ENCODE measurements at places on chromosomes 2 and 18.

- no peak for DNase-seq
These were observed 17.0 kb downstream of the TOGARAM2 start for GRCh38 chr2:28997847-28998735.

DNA sequence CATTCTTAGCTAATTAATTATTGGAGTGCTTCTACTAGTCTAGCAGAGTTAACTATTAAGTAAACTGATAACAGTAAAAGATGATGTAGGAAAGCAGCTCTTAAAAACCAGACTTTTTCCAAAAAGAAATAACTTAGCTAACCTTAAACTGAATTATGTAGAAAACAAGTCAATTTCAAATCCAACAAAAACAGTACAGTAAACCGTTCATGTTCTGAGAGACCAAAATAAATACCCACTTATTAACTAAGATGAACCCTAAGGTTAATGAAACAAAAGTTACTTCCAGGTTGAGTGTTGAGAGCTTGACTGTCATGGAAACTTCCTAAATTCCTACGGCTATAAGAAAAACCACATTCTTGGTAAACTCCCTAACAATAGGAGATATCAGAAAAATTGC, 181.2 kb downstream of the PPP1R1C start:
- DNase-seq, result no peak

DNA sequence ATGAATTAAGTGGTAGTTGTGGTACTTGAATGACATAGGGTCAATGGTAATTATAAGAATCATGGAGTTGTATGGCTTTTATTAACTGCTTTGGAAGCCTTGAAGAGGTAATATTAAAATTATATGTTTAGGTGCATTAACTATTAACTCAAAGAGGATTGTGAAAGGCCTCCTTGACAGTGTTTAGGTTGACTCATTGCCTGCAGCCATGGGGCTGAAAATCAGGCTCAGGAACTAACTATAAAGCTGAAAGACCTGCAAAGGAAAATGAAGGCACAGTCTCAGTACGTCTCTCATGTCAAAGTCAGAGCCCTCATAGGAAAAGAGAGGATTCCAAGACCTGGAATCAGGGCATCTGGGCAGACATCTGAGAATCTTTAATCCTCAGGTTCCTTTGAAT, 31.0 kb downstream of the CACNB4 start:
- no peak for DNase-seq

GRCh38 chr2:43026426-43027096, 199.8 kb downstream of the ZFP36L2 start:
- no peak for DNase-seq

DNA sequence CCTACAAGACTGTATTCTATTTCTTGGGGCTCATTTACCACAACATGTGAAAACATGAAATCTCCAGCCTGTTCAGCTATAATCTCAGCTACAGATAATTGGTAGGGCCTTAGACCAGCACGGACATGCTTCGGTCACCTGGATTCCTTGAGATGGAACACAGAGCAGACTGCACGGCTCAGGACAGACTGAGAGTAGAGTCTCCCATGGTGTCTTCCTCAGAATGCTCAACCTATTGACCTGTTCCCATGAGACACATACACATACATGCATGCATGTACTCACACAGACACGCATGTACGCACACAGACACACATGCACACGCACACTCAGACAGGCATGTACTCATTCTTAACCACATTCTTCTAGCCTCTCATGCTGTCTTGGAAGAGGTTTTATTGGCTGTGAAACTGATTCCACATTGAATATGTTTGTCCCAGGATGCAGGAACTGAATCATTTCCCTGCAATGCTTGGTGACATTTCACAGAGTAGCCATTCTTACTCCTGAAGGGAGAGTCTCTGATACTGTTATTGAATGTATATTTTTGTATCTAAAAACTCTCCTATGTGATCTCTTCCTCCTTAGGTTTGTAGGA, 23.5 kb upstream of the BZW1 start:
- DNase-seq, result no peak

DNA sequence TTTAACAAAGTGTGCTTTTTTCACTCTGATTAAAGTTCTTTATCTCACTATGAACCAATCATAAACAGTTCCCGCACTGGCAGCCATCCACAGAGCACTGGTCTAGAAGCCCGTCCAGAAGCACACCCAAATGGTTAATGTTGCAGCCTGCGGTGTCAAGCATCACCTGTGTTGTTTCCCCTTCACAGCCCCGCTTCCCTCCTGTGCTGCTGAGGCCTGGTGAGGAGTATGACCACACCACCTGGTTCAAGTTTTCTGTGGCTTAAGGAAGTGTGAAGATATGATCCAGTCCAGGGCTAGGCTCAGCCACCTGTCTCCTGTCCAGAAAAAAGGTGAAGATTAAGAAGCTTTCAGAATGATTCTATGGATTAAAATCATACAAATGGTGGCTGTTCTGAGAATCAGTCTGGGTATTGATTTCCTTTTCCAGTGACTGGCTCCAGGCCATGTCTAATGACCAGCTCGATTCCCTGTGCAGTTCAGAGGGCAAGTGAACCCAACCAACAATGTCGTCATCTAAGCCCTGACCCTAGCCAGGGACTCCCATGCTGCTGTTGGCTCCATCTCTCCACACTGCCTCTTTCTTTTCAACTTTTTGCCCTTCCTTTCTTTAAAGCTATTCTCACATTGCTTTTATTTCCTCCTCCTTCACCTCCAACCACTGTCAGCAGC, 17.7 kb downstream of the SRSF7 start:
- no peak for DNase-seq

GRCh38 chr2:146950361-146950760, 894.5 kb upstream of the ACVR2A start:
- DNase-seq, result no peak

DNA sequence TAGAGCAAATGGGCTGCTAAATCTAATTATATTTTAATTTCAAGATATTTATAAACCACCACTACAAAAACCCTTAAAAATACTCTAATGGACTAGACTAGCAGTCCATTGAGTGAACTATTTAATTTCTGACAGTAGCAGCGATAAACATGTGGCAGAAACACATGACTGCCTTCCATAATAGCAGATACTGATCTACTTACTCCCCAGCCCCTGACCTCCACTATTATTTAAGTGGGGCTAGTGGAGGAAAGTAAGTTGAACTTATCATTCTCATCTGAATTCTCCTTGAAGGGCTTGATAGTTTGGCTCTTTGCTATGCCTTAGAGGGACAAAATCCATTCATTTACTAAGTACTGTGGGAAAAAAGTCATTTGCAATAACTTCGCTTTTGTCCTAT, 90.8 kb downstream of the TTN start:
- no peak for DNase-seq

DNA sequence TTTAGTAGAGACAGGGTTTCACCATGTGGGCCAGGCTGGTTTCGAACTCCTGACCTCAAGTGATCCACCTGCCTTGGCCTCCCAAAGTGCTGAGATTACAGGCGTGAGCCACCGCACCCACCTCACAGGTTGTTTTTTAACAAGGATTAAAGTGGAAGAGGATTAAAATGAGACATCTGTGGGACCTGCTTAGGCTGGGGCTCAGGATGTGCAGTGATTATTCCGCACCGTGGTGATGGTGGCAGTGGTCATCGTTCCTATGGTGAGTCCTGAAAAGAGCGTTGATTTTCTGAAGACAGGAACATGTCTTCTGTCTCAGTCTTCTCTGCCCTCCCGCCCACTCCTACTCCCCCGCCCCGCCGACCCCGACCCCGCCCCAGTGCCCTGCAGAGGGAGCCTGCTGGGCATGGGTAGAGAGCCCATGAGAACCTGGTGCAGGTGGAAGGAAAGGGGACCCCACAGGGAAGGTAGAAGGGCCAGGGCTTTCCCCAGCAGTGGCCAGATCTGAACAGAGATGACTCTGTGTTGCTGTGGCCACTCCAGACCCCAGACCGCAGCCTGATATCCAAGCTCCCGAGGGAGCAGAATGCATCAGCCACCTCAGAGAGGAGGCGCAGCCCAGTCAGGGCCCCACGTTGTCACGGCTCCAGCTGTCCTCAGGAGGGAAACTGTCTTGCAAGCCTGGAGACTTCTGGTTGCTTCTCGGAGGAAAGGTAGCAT, 34.5 kb upstream of the FOSL2 start:
- DNase-seq, result no peak

DNA sequence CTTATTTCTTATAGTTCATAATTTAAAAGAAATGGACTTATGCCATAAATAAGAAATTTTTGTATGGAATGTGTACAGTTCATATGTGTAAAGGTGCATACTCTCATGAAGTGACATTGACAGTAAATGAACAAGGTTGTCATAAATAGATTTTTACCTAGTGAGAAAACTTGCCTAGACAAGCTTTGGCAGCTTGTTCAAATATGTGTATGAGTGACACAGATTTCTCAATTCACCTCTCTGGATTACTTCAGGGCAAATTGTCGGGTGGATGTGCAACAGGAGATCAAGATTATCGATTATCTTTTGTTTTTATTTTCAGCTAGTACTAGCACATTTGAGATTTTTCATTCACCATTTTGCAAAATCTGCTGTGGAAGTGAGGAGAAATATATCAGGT, 758.1 kb upstream of the ACVR2A start:
- DNase-seq, result no peak

- DNase-seq, result no peak
These were observed 255.9 kb downstream of the NEDD4L start for GRCh38 chr18:58299936-58300335.

DNA sequence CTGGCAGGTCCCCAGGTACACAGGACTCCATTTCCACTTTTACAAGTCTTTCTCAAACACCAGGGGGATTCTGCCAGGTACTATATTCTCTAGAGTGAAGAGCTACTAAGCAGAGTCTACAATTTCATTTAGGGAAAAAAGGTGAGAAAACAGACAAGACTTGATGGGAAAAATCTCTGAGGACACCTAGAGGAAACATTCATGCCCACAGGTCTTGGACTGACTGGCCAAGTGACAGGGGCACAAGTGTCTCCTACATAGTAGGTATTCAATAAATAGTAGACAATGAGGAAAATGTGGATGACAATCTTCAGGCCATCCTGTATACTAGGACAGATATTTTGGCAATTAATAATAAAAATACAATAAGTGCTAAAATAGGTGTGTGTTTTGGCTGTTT, 228.6 kb downstream of the CLIP4 start:
- no peak for DNase-seq

DNA sequence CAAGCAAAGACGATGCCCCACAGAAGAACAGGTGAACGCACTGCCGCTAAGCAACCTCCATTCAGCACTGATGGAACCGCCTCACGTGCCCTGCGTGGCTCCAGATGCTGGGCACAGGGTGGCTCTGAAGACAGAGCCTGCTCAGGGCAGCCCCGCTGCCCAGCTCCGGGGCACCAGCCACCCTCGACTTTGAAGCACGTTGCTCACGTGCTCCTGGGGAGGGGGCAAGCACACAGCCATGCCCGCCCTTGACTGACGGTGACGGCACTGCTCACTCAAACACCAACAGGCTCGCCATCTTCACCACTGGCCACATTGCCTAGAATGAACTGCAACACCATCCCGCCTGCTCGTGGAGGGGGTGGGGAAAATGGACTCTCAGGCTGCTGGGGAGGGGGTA, 251.3 kb downstream of the HDAC4 start:
- DNase-seq, result no peak

- peak; percentile 63 for DNase-seq
These were observed 47.6 kb upstream of the IL1R1 start for GRCh38 chr2:102094917-102095316.

GRCh38 chr2:122028371-122029100, 273.1 kb downstream of the TSN start:
- peak; percentile 54 for DNase-seq

DNA sequence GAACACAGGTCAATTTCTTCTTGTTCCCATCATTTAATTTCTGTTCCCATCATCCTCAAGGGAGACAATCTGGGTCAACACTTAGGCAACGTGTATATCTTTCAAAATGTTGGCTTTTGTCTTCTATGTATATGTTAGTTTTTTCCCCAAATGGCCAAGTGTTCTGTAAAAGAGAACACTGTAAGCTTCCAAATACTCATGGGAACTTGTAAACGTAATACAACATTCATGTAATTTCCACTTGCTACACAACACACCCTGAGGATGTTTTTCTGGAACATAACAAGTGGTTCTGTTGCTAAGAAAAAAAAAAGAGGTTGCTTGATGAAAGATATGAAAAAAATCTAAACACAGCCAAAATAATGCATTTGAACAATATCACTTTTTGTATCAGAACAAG, 149.1 kb downstream of the ATAD2B start:
- DNase-seq, result no peak

DNA sequence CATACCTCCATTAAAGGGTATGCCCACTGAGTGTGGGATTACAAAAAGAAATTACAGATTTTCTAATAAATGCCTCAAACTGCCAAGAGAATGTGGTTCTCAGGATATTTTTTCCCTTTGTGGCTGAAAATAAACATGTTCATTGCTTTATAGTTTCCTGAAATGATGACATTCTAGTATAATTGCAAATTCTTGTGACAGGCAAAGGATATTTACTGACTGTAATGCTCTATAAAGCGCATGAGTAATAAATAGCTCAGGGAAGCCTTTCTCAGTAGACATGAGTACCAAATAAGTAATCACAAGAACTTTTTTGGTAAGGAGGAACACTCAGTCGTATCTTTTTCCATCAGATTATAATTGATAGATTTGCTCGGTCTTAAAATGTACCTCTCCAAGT, 72.3 kb downstream of the FTCDNL1 start:
- no peak for DNase-seq

DNA sequence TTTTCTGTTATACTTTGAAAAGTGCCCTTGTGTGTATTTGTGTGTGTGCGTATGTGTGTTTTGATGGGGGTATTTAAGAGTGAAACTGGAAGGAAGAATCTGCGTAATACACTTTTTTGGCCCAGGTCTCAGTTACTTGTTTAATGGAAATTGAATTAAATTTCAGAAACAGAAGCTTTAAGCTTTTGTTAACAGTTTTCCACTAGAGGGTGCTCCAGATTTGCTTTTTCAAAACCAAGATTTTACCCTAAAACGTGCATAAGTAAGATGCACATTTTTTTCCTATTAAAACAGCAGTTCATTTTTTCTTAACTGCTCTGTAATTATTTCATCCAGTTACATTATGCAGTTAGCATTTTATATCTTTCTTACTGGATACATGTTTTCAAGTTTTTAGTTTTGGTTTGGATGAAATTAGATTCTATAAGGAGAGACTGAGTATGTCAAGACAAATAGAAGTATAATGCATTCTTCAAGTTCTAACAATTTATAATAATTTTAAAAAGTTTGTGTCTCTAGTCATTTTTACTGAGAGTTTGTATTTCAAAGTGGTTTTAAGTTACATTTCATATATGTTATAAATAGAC, 97.2 kb downstream of the PIK3C3 start:
- DNase-seq, result no peak

All from AG04449 (cell line).